ENCODE measurements at places on chromosomes 7 and 10. TPM values are rescaled to one million over a fixed set of nuclear protein-coding genes. Genes with fewer than 3 reads are reported as not detected.

DNA sequence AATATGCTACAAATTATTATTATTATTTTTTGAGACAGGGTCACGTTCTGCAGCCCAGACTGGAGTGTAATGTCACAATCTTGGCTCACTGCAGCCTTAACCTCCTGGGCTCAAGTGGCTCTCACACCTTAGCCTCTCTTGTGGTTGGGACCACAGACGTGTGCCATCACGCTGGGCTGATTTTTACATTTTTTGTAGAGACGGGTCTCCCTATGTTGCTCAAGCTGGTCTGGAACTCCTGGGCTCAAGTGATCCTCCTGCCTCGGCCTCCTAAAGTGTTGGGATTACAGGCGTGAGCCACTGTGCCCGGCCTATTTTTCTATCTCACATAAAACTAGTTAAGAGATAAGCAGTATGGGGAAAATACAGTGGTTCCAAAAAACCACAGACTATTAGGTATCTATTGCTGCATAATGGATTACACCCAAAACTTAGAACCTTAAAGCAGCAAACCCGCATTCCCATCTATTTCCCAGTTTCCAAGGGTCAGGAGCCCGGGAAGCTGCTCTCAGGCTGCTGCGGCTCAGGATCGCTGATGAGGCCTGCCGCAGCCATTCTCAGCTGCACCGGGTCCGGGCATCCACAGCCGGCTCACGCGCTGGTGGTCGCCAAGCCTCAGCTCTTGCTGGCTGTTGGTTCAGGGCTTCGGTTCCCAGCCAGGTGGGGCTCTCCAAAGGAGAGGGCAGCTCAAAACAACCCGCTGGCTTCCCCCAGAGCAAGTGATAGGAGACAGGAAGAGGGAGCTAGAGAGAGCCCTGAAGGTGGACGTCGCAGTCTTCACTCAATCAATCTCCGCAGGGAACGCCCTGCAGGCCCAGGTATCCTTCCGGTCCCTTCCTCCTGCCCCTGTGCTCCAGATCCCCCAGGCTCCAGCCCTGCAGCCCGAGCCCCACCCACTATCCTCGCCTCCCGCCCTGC lies 128.2 kb downstream of the UBE2H start:
- no peak for DNase-seq

GRCh38 chr7:82109288-82109687 lies 334.3 kb downstream of the CACNA2D1 start:
- DNase-seq: peak; percentile 19

DNA sequence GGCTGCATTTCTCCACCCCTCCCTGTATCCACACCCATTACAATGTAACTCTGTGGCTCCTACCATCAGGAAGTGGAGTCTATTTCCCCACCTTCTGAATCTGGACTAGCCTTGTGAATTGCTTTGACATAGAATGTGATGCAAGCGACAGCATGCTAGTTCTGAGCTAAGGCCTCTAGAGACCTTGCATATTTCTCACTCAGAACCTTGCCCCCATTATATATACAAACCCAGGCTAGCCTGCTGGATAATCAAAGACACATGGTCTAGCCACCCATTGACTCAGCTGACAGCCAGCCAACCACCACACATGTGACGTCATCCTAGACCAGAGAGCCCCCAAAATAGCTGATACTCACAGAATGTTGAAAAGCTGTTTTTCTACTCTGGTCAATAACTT lies 77.9 kb downstream of the CCDC71L start:
- DNase-seq: no peak

The PKD2L1 gene
- total RNA-seq: not detected

GRCh38 chr10:85649461-85649860 lies 717.1 kb downstream of the GRID1 start:
- DNase-seq: no peak

DNA sequence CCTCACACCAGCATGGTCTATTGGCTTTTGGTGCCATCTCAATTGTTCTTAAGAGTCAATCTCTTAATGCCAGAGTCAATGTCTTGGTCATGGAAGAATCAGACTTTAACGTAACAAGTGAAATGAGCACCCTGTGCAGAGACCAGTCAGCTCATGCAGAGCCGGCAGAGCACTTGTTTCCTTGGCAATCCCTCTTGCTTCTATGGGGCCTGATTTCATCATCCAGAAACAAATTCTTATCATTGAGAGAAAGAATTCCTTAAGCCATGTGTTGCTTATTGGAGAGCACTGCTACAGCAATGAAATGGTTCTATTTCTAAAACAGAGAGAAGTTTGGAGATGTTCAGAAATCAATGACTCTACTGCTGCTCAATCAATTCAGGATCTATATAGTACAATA lies 212.8 kb downstream of the IPMK start:
- no peak for DNase-seq

- DNase-seq: no peak
Observed at GRCh38 chr10:58262766-58263165, 4.9 kb downstream of the IPMK start.

DNA sequence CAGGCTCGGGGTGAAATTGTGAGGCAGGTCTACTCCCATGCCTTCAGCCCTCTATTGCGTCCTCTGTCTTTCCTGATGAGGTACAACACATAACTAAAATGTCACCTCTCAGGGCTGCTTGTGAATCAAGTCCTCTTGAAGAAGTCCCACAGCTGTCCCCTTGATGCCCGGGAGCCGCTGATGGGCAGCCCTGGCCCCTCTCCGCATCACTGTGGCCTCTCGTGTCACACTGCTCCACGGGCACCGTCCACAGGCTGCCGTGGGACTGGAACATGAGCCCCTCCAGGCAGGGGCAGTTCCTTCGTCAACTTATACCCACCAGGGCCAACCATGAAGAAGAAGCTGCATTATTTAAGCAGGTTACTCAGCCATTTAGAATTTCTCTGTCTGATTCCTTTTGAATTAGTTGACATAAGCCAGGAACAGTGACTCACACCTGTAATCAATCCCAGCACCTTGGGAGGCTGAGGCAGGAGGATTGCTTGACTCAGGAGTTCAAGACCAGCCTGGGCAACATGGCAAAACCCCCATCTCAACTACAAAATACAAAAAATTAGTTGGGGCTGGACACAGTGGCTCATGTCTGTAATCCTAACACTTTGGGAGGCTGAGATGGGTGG lies 58.5 kb upstream of the UBE3C start:
- DNase-seq: peak; percentile 51

The SEC61A2 gene
- 3.3 TPM for total RNA-seq

DNA sequence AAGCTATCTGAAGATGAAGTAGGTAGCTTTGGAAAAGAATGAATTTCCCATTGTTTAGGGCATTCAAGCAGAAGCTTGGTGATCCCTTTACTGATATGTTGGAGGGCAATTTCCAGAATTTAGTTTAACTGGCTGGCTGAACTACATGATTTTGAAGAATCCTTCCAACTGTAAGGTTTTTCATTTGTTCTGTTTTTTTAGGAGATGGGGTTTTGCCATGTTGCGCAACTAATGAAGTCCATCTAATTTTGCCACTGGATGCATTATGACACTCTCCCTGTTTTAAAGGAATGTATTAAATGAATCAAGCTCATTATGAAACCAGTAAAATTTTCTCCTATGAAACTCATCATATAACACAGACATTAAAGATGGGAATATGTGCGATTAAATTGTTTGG lies 6.1 kb upstream of the DDX50 start:
- no peak for DNase-seq

The GPR26 gene
- total RNA-seq: 0.11 TPM

Measured in Daoy (cell line).